ENCODE measurements at places on chromosomes 4 and X.

- DNase-seq: peak; percentile 6
These were observed 57.9 kb upstream of the TEX13D start for GRCh38 chrX:124274438-124275181.

GRCh38 chrX:110004731-110005369 is 1.9 kb downstream of the TMEM164 start:
- no peak for DNase-seq

GRCh38 chrX:96835660-96836289 is 47.9 kb upstream of the RPA4 start:
- DNase-seq: no peak

DNA sequence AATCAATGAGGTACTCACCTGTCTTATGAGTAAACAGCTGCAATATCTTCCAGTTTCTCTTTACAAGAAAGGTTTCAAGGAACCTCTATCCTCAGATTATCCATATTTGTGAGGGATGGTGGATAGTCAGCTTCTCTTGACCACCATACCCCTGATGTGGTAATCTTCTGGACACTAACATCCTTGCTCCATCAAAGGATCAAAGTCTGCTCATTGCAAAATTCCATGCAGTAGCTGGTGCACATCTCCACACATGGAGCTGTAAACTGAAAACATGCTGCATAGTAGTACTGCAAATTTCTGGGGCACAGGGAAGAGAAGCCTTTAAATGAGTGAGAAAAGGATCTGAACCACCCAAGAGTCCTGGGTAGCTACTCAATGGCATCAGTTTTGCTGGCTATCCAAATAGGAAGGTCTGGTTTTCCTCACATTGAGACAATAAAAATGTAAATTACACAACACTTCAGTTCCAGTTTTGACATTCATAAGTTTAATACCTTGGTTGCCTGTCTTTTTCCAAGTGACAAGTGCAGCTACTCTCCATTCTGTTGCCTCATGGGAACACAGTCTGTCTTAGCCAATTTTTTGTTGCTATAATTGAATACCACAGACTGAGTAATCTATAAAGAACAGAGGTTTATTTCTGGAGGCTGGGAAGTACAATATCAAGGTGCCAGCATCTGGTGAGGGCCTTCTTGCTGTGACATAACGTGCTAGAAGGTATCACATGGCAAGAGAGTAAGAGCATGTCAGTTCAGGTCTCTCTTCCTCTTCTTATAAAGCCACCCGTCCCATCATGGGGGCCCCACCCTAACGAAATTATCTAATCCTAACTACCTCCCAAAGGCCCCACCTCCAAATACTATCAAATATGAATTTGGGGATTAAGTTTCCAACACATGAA is 34.4 kb upstream of the ARHGEF6 start:
- DNase-seq: no peak

DNA sequence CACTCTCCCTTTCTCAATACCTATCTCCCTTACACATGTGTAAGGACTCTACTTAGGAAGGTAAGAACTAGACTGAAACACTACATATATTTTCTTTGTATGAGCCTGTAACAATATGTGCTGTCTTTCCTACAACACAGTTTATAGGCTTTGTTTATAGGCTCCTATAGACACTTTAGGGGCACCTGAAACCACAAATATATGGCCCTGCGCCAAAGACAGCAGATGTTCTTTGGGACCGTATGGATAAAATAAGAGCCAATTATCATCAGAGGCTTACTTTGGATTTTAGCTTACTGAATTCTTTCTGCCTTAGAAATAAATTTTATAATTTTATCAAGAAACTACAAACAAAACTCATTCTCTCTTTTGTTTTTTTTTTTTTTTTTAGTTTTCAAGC is 16.6 kb upstream of the CXCL3 start:
- DNase-seq: no peak

DNA sequence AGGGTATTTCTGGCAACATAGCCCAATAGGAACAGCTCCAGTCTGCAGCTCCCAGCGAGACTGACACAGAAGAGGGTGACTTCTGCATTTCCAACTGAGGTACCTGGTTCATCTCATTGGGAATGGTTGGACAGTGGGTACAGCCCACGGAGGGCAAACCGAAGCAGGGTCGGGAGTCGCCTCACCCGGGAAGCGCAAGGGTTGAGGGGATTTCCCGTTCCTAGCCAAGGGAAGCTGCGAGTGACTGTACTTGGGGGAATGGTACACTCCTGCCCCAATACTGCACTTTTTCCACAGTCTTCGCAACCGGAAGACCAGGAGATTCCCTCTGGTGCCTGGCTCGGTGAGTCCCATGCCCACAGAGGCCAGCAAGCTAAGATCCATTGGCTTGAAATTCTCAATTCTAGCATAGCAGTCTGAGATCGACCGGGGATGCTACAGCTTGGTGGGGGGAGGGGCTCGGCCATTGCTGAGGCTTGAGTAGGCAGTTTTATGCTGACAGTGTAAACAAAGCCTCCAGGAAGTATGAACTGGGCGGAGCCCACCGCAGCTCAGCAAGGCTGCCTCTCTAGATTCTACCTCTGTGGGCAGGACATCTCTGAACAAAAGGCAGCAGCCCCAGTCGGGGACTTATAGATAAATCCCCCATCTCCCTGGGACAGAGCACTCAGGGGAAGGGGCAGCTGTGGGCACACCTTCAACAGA is 14.0 kb upstream of the ADAD1 start:
- no peak for DNase-seq

DNA sequence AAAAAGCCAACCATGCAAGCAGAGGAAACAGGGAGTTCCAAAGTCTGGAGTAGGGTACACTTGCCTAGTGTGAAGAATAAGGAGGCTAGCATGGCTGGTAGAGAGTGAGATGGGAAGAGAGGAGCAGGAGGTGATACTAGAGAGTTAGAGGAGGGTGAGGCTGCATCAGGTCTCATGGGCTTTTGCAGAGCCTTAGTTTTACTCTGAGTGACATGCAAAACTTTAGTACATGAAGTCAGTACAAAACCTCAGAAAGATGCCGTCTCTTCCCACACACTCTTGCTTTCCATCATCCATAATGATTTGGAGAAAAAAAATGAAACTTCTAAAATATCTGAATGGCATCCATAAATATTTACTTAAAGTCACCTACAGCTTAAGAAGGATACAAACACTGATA is 5.0 kb downstream of the OPRPN start:
- DNase-seq: no peak

DNA sequence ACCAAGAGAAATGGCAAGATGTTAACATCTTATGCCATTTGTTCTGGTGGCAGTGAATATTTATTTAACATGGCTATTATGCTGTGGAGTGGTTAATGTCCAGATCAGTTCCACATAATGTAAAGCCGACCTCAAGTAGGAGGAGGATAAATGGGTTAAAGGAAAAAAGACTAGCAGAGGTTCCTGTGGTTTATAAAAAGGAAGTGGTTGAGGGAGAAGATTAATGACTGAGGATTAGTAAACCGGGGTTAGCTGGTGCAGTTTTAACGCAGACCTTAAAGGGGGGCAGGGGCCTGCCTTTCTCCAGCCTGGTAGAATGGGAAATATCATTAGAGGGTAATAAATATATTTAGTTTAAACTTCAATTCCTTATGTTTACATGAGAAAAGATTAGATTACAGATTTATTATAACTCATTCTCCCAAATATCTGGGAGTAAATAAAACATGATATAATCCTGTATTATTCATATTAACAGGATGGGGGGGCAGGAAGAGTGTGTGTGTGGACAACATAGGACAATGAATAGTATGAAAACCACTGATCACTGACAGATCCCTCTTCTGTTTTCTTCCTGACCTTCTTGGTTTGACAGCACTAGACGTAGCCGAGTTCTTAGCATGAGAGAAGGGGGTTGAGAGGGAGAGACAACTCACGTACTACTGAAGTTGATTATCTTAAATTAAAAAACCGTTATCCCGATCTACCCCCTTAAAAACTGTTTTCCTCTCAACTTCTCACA is 124.1 kb upstream of the LIMCH1 start:
- peak; percentile 83 for DNase-seq

GRCh38 chrX:135256923-135257322 is 5.1 kb downstream of the ETDA start:
- no peak for DNase-seq

DNA sequence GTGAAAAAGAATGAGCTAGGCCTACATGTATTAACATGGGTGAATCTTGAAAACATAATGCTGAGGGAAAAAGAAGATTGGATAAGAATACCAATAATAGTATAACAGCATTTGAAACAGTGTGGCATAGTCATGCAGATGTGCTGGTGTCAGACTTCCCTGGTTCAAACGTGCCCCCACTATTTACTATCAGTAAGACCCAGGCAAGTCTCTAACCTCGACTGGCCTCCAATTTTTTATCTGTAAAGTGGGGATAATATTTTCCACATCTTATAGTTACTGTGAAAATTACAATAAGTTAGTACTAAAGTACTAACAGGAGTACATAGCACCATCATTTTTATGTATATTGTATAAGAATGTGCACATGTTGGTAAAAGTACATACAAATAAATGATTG is 17.0 kb upstream of the SLAIN2 start:
- no peak for DNase-seq
